ENCODE measurements at places on chromosomes 16 and 17.
A peak's percentile ranks its signal among the peaks of the same experiment; 100 is the strongest.

DNA sequence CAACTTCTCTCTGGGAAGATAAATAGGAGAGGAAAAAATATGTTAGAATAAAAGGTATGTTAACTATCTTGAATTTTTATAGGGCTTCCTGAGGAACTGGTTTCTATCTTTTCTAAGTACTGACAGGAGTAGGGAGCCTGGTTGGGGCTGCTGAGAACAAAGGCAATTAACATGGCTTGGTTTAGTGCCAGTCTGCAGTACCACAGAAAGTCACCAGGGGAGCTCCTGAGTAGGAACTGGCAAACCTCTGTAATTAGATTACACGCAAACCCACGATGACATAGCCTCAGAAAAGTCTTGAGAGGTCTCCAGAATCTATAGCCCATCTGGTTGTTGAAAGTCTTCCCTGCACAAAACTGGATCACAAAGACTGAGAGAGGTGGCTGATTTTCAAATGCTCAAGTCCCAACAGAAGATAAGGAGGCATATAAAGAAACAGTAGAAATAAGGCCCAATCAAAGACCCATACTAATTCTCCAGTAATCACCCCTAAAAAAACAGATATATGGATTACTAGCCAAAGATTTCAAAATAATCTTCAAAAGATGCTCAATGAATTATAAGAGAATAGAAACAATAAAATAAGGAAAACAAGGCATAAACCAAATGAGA lies 11.7 kb upstream of the CNTNAP4 start:
- no peaks in the 10 kb centered on the region for H3K27me3 ChIP-seq

DNA sequence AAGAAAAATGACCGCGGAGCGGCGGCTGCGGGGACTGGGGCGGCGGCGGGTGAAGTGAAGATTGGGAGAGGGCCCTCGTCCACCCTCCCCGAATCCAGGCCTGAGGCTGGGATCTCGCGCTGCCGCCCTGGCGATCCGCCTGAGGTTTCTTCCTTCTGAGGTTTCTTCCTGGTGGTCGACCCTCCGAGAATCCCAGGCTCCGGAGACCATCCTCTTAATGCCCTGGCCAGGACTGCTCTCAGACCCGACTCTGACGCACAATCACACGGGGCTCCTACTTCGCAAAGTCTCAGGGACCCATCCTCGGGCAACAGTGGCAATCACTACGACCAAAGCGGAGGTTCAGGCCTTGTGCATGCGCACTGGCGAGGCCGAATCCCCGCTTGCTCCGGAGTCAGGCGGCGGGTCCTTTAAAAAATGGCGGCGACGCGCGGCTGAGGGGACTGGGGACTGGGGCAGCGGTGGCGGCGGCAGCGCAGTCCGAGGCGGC lies 18.0 kb upstream of the KCNJ18 start:
- no peaks in the 10 kb centered on the region for H3K4me1 ChIP-seq
- H3K27me3 ChIP-seq = peaks cover 12% of the 10 kb centered on the region
- no peaks in the 10 kb centered on the region for H3K36me3 ChIP-seq
- H3K4me3 ChIP-seq = no peak overlapping the region

GRCh38 chr16:69476920-69477443 lies 52.6 kb downstream of the CYB5B start:
- H3K4me1 ChIP-seq = peaks cover 16% of the 10 kb centered on the region
- no peak overlapping the region for H3K4me3 ChIP-seq
- DNase-seq = peak; percentile 86
- no peaks in the 10 kb centered on the region for H3K27me3 ChIP-seq
- peak overlapping the region; percentile 39 for H3K27ac ChIP-seq

DNA sequence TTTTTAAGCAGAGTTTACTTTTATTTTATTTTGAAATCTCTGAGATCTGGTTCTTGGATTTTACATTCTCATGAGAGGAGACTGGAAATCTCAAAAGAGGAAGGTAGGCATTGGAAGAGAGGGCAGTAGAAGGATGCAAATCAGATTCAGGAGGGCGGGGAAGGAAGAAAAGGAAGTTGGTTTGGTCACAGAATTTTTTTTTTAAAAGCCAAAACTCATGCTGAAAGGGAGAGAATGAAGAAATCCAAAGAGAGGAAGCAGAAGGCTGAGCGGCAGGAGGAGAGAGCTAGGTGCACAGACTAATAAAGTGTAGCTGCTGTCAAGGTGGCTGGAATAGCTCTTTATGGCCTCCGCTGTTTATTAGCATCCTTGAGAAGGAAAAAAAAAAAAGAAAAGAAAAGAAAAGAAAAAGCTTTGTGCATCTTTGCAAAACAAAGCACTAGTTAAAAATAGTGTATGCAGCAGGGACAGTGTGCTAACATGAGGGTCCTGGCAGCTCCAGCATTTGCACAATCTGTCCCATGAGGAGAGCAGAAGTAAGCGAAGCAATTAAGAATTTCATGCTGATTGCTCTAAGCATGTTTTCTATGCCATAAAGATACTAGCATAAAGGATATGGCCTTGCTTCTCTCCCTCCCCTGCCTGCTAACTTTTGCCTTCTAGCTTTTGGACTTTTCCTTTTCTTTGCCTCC lies 194.2 kb downstream of the ZFHX3 start:
- H3K27ac ChIP-seq = no peak overlapping the region
- H3K4me1 ChIP-seq = peaks cover 8% of the 10 kb centered on the region
- no peaks in the 10 kb centered on the region for H3K27me3 ChIP-seq
- DNase-seq = no peak

DNA sequence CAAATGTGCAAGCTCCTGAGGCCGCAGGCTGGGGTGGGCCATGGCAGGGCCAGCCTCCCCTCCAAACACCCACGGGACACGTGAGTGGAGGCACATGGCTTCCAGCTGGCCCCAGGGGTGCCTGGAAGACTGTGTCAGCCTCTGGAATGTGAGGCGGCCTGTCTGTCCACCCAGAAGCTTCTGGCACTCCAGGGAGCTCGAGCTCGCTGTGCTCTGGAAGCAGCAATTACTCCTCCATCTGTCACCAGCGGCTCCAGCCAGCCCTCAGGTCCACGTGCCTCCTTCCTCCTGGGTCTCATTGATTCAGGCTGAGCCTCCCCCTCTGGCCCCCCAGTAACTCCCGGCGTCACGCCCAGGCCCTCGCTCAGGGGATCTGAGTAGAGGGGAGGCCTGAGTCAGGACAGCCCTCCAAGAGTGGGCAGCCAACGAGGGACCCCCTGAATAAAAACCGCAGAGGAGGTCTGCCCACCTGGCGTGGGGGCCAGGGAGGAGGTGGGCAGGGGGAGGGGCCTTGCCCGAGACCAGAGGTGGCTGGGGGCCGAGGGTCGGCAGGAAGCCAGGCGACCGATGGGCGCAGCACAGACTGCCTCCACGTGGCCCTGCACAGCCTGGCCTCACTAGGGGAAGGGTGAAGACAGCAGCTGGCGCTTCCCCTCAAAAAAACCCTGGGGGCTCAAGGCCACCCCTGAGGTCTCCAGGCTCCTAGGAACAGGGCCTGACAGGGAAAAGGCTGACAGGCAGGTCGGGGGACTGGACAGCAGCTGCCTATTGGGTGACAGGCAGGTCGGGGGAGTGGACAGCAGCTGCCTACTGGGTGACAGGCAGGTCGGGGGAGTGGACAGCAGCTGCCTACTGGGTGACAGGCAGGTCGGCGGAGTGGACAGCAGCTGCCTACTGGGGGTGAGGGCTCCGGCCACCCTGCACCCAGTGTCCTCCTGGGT lies 11.9 kb downstream of the PIEZO1 start:
- no peak overlapping the region for H3K27ac ChIP-seq
- no peaks in the 10 kb centered on the region for H3K27me3 ChIP-seq
- peak; percentile 18 for DNase-seq
- no peak overlapping the region for H3K4me3 ChIP-seq

- H3K4me3 ChIP-seq = peak overlapping the region; percentile 42
- H3K27ac ChIP-seq = peak overlapping the region; percentile 92
- H3K4me1 ChIP-seq = peaks cover 39% of the 10 kb centered on the region
- no peaks in the 10 kb centered on the region for H3K27me3 ChIP-seq
These were observed 97.2 kb downstream of the RAP1GAP2 start for GRCh38 chr17:2893422-2893914.

DNA sequence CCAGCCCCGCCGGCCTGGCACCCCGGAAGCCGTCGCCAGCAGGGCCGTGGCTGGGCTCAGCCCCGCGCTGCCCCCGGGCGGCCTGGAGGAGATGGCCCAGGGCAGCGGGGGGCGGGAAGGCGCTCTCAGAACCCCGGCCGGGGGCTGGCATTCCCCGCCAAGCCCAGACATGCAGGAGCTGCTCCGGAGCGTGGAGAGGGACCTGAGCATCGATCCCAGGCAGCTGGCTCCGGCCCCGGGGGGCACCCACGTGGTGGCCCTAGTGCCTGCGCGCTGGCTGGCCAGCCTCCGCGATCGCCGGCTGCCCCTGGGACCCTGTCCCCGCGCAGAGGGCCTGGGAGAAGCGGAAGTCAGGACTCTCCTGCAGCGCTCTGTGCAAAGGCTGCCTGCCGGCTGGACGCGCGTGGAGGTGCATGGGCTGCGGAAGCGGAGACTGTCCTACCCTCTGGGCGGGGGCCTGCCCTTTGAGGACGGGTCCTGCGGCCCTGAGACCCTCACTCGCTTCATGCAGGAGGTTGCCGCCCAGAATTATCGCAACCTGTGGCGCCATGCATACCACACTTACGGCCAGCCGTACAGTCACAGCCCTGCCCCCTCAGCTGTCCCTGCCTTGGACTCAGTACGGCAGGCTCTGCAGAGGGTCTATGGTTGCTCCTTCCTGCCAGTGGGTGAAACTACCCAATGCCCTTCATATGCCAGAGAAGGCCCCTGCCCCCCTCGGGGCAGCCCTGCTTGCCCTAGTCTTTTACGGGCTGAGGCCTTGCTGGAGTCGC lies 551 bp downstream of the WDR81 start:
- peak overlapping the region; percentile 74 for H3K4me3 ChIP-seq
- H3K27ac ChIP-seq = peak overlapping the region; percentile 18
- DNase-seq = no peak
- H3K36me3 ChIP-seq = no peaks in the 10 kb centered on the region
- peaks cover 8% of the 10 kb centered on the region for H3K4me1 ChIP-seq

DNA sequence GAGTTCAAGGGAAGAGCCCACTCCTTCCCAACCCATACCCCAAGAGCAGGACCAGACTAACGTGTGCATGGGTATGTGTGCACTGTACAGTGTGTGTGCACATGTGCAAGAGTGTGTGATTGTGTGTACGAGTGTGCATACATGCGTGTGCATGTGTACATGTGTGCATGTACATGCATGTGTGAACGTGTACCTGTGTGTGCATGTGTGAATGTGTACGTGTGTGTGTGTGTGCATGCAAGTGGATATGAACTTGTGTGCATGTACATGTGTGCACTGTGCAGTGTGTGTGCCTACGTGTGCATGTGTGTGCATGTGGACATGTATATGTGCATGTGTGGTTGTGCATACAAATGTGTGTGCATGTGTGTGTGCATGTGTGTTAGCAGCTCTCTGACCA lies 223.1 kb downstream of the RBFOX3 start:
- no peak for DNase-seq
- peaks cover 92% of the 10 kb centered on the region for H3K27me3 ChIP-seq

GRCh38 chr17:3827124-3827773 lies 18.8 kb downstream of the NCBP3 start:
- H3K27me3 ChIP-seq = no peaks in the 10 kb centered on the region
- H3K4me1 ChIP-seq = no peaks in the 10 kb centered on the region
- no peak overlapping the region for H3K27ac ChIP-seq
- H3K36me3 ChIP-seq = peaks cover 25% of the 10 kb centered on the region
- H3K4me3 ChIP-seq = no peak overlapping the region
- DNase-seq = peak; percentile 75

DNA sequence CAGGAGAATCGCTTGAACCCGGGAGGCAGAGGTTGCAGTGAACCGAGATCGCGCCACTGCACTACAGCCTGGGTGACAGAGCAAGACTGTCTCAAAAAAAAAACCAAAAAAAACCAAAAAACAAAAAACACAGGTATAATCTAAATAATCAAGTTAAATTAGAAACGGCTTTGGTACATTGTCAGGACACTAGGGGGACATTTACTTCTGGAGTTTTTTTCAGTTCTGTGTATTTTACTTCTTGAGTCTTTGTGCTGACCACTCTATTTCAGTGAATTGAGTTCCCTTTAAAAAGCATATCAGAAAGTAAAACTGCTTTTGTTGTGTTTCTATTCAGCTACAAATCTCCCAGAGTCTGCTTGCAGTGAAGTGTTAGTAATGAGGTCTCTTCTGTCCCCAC lies 36.3 kb downstream of the DHRS7B start:
- H3K36me3 ChIP-seq = no peaks in the 10 kb centered on the region
- H3K4me3 ChIP-seq = no peak overlapping the region
- no peaks in the 10 kb centered on the region for H3K27me3 ChIP-seq
- no peak overlapping the region for H3K27ac ChIP-seq
- DNase-seq = no peak
- 0 out of 2 replicates have a peak, but pooled peaks cover 6% of the 10 kb centered on the region for H3K4me1 ChIP-seq

DNA sequence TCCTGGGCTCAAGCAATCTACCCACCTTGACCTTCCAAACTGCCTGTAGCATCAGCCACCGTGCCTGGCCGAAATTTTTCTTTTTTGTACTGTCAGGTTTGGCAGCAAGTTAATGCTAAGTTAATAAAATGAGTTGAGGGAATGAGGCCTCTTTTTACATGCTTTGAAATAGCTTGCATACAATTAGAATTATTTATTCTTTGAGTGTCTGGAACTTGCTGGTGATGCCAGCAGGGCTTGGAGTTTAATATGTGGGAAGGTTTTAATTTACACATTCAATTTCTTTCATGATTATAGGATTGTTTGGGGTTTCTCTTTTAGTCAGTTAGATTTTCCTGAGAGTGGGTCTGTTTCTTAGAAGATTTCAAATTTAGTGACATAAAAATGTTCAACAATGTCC lies 31.2 kb upstream of the MSI2 start:
- DNase-seq = no peak
- H3K36me3 ChIP-seq = no peaks in the 10 kb centered on the region
- no peak overlapping the region for H3K4me3 ChIP-seq
- H3K27ac ChIP-seq = no peak overlapping the region
- no peaks in the 10 kb centered on the region for H3K4me1 ChIP-seq

GRCh38 chr17:77319211-77320043 lies 178.7 kb downstream of the SEC14L1 start:
- peak overlapping the region; percentile 41 for H3K4me3 ChIP-seq
- peaks cover 63% of the 10 kb centered on the region for H3K4me1 ChIP-seq
- peak; percentile 93 for DNase-seq
- H3K27me3 ChIP-seq = no peaks in the 10 kb centered on the region
- H3K27ac ChIP-seq = peak overlapping the region; percentile 87
- H3K36me3 ChIP-seq = peaks cover 20% of the 10 kb centered on the region

GRCh38 chr16:67770346-67770991 lies 35.9 kb downstream of the RANBP10 start:
- H3K27me3 ChIP-seq = no peaks in the 10 kb centered on the region
- DNase-seq = no peak
- no peaks in the 10 kb centered on the region for H3K4me1 ChIP-seq
- H3K27ac ChIP-seq = no peak overlapping the region

GRCh38 chr17:15912416-15912955 lies 32.4 kb upstream of the ADORA2B start:
- H3K4me3 ChIP-seq = no peak overlapping the region
- H3K27ac ChIP-seq = no peak overlapping the region
- H3K27me3 ChIP-seq = no peaks in the 10 kb centered on the region
- peaks cover 31% of the 10 kb centered on the region for H3K4me1 ChIP-seq
- DNase-seq = no peak

DNA sequence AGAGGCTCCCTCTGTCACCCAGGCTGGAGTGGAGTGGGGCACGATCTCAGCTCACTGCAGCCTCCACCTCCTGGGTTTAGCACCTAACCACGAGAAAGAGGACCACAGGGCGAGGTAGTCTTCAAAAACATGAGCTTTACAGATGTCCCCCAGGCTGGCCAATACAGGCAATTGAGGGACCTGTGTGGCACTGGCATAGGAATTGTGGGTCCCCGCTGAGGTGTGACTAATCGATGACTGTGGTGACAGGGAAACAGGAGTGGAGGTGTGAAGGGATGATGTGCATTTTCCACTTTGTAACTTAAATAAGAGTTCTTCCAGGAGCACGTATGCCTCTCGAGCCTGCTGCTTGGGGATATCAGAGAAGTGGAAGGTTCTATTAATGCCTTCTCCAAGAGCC lies 12.6 kb upstream of the ARHGAP17 start:
- H3K36me3 ChIP-seq = no peaks in the 10 kb centered on the region
- H3K27ac ChIP-seq = no peak overlapping the region
- no peaks in the 10 kb centered on the region for H3K27me3 ChIP-seq
- H3K4me3 ChIP-seq = no peak overlapping the region
- DNase-seq = no peak
- peaks cover 5% of the 10 kb centered on the region for H3K4me1 ChIP-seq

Data from PC-3 (cell line).